ENCODE measurements at places on chromosomes 3 and 15.
A peak's percentile ranks its signal among the peaks of the same experiment; 100 is the strongest.

DNA sequence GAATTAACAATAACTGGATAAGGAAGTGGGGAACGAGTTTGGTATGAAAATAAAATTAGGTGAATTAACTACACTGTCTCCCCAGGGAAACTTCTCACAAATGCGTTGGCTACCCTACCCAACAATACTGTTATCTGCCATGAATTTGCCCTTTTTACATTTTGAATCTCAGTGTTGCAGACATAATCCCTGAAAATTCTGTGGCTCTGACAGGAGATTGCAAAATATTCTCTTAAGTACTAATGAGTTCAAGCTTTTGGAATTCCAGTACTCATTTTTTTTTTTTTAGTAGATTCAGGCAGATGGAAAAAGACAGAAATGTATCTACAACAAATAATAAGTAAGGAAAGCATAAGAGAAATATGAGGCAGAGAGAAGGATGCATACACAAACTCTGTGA lies 332.6 kb downstream of the LSAMP start:
- DNase-seq, result no peak

DNA sequence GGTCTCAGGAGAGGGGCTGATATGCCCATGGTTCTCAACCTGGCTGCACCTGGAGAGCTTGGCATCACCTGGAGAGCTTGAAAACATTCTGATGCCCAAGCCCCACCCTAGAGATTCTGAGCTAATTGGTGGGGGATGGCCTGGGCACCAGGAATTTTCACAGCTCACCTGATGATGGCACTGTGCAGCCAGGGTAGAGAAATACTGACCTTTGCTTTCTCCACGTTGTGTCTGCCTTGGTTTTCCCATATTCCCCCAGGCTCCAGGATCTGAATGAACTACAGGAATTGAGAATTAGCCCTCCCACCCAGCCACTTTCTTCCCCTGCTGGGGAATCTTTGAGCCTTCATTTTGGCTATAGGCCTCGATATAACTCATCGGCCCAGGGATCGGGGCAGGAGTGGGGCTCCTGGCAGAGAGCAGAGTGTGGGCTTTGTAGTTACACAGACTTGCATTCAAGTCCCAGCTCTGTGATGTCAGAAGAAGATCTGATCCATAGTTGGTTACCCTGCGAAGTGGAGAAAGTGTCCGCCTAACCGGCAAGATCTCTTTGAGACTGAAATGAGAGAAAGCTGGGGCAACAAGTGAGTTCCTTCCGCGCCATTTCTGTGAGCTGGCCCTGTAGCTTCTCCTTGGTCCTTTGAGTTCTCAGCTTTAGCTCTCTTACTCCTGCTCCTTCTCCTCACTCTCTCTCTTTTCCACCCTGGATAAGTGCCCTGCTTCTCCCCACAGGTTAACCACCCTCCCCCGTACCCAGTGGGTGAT lies 33.1 kb upstream of the UBE2Q2 start:
- DNase-seq, result peak; percentile 73

- DNase-seq, result peak; percentile 87
These were observed at the start of gene TBC1D2B for GRCh38 chr15:78077053-78077870. Gene TBC1D2B, minus strand, starts transcription at chr15:78077711. Its CDS starts 59 bp downstream, at chr15:78077652.

DNA sequence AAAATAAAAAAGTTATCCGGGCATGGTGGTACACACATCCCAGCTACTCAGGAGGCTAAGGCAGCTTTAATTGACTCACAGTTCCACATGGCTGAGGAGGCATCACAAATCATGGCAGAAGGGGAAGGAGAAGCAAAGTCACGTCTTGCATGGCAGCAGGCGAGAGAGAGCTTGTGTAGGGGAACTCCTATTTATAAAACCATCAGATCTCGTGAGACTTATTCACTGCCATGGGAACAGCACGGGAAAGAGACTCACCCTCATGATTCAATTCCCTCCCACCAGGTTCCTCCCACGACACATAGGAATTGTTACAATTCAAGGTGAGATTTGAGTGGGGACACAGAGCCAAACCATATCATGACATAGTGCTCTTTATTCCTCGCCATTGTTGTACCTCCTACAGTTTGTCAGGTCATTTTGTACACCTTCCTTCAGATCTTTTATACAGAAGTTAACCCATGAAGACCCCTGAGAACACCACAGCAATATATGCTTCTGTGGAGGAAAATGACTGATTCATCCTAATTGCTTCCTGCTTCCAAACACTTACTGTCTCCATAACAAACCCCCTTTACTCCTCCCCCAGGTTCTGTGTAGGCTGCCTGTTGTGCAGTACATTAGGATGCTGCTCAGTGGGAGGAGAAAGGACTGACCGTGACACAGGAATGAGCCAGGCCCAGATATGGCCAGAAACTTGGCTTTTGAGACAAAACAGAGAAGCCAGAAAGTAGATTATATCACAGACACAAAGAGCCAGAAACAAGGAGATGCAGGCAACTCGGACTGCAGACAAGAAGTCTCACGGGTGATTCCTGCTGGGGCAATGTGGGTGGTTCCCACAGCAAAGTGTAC lies 67.9 kb upstream of the HEG1 start:
- DNase-seq, result no peak

DNA sequence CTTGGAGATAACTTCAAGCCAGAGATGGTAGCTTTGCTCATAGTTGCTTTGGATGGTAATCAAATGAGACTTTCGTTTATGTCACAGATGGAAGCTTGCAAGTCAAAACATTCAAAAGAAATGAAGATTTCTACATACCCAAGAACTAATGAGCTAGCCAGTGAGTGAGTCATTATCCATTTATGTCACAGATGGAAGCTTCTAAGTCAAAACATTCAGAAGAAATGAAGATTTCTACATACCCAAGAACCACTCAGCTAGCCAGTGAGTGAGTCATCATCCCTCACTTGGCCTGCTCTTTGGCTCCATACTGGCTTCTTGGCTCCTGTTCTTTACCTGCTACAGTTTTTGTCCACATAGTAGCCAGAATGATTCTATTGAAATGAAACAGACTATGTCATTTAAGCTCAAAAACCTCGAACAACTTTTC lies 559.8 kb upstream of the CBLB start:
- no peak for DNase-seq

DNA sequence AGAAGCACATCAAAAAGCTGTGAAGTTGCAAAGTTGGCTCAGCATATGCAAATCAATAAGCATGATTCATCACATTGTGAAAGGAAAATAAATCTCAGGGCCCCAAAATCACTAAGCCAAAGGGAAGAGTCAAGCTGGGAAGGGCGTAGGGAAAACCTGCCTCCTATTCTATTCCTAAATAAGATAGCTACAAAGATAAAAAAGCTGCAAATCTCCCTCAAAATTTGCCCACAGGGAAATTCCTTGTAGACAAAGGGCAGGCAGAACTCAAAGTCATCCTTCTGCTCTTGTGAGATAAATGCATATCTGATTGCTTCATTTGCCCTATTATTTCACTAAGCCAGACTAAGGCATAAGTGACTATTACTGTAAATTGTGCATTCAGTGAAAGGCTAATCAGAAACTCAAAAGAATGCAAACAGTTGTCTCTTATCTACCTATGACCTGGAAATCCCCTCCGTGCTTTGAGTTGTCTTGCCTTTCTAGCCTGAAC lies 30.5 kb upstream of the CCNL1 start:
- DNase-seq, result peak; percentile 41

DNA sequence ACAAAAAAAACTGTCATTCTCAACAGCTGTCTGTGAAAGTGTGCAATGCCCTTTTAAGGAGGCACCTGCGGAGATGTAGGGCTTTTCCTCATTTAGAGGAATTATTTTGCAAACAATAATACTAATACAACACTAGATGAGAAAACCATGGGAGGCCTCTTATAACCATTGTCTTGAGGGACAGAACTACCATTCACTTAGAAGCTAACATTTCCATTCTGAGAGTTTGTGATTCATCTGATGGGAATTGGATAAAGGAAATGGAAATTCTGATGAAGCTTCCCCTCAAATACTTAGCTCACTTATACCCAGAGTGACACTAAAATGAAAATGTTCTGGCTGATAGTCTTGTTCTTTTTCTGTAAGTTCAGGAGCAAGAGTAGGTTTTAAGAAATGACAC lies 147.7 kb downstream of the CADPS start:
- DNase-seq, result no peak

- peak; percentile 4 for DNase-seq
These were observed 14.6 kb upstream of the RASGRF1 start for GRCh38 chr15:79105141-79105540.

DNA sequence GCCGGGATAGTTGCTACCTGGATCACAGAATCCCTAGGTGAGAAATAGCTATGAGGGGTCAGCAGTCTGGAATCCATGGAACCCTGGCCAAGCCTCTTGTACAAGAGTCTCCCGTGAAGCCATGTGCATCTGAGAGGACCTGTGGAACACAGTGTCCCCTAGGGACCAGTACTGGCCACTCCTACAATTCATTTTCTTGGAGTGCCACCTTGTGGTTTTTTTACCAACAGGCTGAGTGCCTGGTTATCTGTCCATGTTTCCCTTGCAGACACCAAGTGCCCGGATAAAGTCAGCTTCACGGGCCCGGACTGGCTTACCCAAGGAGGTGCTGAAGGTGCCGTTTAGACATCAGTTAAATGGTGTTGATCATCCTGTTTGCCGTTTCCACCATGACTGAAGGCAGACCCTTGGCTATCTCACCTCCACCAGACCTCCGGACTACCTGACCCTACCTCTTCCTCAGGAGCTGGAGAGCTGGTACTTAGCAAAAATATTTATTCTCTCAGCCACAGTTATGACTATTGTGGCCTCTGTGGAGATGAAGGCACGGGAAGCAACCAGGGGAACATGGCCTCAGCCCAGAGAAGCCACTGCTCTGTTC lies 93.9 kb downstream of the RBPMS2 start:
- peak; percentile 93 for DNase-seq

GRCh38 chr15:96218623-96219455 lies 111.7 kb upstream of the NR2F2 start:
- DNase-seq, result no peak

DNA sequence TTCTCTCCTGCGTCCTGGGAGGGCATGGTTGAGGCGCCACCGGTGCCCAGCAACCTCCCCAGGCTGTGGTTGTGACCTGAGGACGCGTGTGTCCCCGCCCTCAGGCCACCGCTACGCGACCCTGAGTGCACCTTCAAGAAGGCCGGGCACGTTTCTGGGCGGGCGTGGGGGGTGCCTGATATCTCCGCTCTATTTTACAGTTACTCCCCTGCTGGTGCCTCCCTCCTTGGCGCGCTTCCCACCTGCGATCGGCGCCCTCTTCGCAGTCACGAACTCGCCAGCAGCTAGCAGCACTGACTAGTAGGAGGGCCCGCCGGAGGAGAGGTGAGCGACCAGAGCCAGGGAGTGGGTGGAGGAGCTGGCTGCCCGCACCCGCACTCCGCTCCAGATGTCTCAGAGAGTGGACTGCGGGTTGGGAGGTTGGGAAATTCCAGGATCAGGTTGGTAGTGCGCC lies 43.2 kb upstream of the POLG start:
- no peak for DNase-seq

GRCh38 chr3:113405180-113405579 lies 36.1 kb downstream of the CFAP44 start:
- DNase-seq, result no peak

DNA sequence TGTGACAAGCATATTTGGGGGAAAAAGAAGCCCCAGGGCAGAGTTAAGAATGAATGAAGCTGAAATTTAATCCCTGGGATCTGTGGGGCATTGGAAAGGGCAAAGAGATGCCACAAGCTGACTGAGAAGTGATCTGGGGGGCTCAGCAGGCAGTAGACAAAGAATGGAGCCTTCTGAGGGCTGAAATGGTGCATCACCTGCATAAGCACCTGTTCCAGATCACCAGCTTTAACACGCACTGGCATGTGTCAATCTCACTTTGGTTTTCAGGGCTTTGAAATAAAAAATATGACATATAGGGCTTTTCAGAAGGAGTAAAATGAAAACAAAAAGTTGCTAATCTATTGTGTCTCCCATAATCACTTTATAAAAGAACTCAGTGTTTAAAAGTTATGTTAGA lies 210.8 kb upstream of the ARHGEF26 start:
- DNase-seq, result peak; percentile 27

- DNase-seq, result no peak
These were observed 116.8 kb downstream of the LMLN start for GRCh38 chr3:198076722-198077308.

- no peak for DNase-seq
These were observed 706.3 kb downstream of the PDCD6IP start for GRCh38 chr3:34504775-34505174.

GRCh38 chr15:75107516-75107907 lies 84.1 kb downstream of the PPCDC start:
- DNase-seq, result no peak

DNA sequence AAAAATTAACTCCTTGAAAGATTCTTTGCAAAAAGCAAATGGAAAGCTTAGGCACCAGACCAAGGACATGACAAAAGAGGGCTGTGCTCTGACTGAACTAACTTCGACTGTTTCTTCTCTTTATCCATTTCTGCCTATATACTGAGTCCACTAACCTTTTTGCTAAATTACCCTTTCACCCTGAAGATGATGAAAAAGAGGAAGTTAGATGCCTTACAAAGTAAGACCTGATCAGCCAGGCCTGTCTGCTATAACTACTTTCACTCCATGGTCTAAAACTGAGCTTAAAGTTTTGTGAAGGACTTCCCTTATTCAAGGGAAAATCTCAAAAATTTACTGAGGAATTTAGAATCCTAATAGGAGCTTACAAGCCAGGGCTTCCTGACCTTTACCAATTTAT lies 6.2 kb upstream of the IGSF10 start:
- DNase-seq, result no peak

DNA sequence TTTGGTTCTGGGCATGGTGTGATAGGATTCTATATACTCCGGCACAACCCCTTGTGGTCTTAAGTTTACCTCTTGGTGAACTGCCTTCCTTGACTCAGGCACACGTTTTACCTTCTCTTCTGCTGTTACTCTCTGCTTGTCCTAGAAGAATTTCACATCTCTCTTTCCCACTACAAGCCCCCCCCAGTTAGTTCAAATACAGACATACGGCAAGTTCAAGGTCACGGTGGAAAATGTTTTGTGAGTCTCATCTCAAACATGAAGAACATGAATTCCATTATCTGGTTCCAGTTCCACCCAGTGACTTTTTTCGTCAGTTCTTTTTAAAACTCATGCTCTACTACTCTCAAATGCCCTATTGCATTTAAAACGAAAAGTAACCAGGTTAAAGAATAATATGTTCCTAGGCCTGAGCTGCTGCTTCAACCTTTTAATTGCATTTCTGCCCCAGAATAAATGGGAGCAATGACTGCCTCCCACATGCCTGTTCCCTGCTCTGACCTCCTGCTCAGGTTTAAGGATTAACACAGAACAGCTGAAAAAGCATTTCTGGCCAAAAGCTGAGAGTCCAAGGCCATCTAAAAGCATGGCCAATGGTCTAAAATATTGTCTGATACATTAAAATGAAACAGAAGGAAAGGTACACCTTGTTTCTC lies 132.8 kb downstream of the OSBPL10 start:
- DNase-seq, result no peak

DNA sequence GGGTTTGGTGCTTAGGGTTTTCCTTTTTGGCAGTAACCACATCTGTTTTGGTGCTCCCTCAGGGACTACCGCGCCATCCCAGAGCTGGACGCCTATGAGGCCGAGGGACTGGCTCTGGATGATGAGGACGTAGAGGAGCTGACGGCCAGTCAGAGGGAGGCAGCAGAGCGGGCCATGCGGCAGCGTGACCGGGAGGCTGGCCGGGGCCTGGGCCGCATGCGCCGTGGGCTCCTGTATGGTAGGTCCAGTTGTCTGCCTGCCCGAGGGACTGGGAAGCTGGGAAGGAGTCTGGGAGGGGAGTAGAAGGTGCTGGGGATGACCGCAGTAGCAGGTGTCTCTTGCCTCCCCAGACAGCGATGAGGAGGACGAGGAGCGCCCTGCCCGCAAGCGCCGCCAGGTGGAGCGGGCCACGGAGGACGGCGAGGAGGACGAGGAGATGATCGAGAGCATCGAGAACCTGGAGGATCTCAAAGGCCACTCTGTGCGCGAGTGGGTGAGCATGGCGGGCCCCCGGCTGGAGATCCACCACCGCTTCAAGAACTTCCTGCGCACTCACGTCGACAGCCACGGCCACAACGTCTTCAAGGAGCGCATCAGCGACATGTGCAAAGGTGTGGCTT lies 6.4 kb downstream of the MCM2 start:
- no peak for DNase-seq
